ENCODE measurements at places on chromosomes 2 and 18. TPM values are rescaled to one million over a fixed set of nuclear protein-coding genes. Genes with fewer than 3 reads are reported as not detected.

The KCNG2 gene
- total RNA-seq, result not detected

The PPP1R1C gene
- not detected for total RNA-seq

The LIMS4 gene
- total RNA-seq, result not detected

The CASP10 gene
- total RNA-seq, result 18.3 TPM

The KIF5C gene
- 1.9 TPM for total RNA-seq

GRCh38 chr2:5021136-5021535 is 671.0 kb upstream of the SOX11 start:
- H3K4me1 ChIP-seq, result no peaks in the 10 kb centered on the region
- no peaks in the 10 kb centered on the region for H3K36me3 ChIP-seq
- no peak for DNase-seq
- no peak overlapping the region for H3K27ac ChIP-seq

DNA sequence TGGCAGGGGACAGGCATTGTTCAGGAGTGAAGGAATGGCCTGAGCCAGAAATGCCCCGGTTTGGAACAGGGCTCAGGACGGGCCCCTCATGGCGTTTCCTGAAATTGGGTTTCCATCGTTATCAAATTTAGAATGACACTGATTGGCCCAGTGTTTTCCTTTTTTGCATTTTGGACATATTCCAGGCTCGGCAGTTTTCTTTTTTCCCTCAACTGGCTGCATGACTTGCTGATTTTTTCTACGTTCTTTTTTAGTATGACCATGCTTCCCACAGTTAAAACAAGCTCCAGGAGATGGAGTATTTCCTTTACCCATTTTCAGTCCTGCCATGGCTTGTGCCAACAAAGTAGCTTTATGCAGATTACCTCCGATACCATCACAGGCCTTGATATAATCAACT is 20.4 kb upstream of the LYG2 start:
- no peak for DNase-seq
- no peaks in the 10 kb centered on the region for H3K36me3 ChIP-seq
- H3K27ac ChIP-seq, result no peak overlapping the region
- H3K4me1 ChIP-seq, result no peaks in the 10 kb centered on the region

- no peak overlapping the region for H3K4me3 ChIP-seq
- H3K4me1 ChIP-seq, result peaks cover 16% of the 10 kb centered on the region
- H3K27ac ChIP-seq, result peak overlapping the region; percentile 0
- peaks cover 2% of the 10 kb centered on the region for H3K36me3 ChIP-seq
These were observed 128.0 kb upstream of the CD302 start for GRCh38 chr2:159925975-159926374.

DNA sequence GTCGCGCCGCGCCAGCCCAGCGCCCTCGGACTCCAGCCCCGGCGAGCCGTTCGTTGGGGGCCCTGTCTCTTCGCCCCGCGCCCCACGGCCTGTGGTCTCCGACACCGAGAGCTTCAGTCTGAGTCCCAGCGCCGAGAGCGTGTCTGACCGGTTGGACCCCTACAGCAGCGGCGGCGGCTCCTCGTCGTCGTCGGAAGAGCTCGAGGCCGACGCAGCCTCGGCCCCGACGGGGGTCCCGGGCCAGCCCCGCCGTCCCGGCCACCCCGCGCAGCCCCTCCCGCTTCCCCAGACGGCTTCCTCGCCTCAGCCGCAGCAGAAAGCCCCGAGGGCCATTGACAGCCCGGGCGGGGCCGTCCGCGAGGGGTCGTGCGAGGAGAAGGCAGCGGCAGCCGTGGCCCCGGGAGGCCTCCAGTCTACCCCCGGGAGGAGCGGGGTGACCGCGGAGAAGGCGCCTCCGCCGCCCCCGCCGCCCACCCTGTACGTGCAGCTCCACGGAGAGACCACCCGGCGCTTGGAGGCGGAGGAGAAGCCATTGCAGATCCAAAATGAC is 1.4 kb downstream of the PHLPP1 start:
- peak overlapping the region; percentile 59 for H3K4me3 ChIP-seq
- H3K4me1 ChIP-seq, result peaks cover 13% of the 10 kb centered on the region
- peak; percentile 56 for DNase-seq
- H3K36me3 ChIP-seq, result no peaks in the 10 kb centered on the region
- peak overlapping the region; percentile 81 for H3K27ac ChIP-seq

DNA sequence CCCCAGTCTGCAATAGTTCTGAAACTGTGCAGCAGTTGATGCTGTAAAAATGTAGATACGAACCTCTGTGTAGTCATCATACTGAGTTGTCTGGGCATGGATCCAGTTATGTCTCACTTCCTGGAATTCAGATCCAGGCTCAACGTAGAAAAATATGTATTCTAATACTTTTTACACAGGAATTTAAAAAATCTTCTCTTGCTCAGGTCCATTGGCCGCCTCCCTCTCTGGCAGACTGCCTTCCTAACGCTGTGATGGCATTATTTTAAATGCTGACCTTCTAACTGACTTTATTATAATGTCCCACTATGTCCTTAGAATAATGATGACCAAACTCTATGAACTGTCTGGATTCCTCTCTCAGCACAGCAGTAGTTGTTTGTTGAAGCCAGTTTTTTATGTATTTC is 119.6 kb downstream of the FEZ2 start:
- DNase-seq, result no peak
- H3K27me3 ChIP-seq, result no peaks in the 10 kb centered on the region
- H3K4me3 ChIP-seq, result no peak overlapping the region
- H3K36me3 ChIP-seq, result peaks cover 12% of the 10 kb centered on the region
- peaks cover 24% of the 10 kb centered on the region for H3K4me1 ChIP-seq

DNA sequence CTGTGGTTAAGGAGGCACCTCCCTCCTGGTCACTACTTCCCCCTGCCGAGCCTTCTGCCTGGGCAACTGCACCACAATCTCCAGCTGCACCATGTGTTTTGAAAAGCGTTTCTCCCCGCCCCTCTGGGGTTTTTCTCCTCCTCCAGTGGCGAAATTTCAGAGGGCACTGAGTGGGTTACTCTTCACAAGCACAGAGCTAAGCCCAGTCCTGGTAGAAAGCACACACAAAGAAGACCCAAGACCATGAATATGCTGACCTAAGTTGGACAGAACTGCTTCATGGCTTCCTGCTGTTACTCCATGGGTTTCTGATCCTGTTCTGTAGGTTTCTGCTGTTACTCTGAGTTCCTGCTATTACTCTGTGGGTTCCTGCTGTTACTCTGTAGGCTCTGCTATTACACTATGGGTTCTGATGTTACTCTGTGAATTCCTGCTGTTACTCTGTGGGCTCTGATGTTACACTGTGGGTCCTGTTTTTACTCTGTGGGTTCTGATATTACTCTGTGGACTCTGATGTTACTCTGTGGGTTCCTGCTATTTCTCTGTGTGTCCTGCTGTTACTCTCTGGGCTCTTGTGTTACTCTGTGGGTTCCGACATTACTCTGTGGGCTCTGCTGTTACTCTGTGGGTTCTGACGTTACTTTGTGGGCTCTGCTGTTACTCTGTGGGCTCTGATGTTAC is 216.6 kb downstream of the RTP5 start:
- H3K4me1 ChIP-seq, result peaks cover 3% of the 10 kb centered on the region
- H3K36me3 ChIP-seq, result no peaks in the 10 kb centered on the region
- H3K27ac ChIP-seq, result no peak overlapping the region
- no peak for DNase-seq

DNA sequence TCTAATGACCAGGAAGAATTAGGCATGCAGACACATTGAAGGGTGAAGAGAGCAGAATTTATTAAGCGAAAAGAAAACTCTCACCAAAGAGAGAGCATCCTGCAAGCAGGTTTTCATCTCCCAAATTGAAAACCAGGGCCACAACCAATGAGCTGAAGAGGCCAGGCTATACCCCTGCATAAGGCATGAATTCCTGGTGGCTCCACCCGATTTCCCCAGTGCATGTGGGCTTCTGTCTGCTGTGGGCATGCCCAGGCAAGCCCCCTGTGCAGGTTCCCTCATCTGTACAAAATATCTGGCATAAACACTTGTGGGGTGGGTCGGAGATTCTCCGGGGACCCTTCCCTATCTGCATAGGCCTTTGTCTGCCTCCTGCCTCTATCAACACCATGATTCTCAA is 621.6 kb upstream of the LRRTM1 start:
- DNase-seq, result no peak
- H3K4me3 ChIP-seq, result no peak overlapping the region
- no peaks in the 10 kb centered on the region for H3K4me1 ChIP-seq
- no peak overlapping the region for H3K27ac ChIP-seq
- no peaks in the 10 kb centered on the region for H3K27me3 ChIP-seq

GRCh38 chr18:8163286-8163959 is 445.8 kb upstream of the RAB12 start:
- H3K36me3 ChIP-seq, result no peaks in the 10 kb centered on the region
- peaks cover 26% of the 10 kb centered on the region for H3K4me1 ChIP-seq
- peak overlapping the region; percentile 4 for H3K27ac ChIP-seq
- H3K4me3 ChIP-seq, result no peak overlapping the region

DNA sequence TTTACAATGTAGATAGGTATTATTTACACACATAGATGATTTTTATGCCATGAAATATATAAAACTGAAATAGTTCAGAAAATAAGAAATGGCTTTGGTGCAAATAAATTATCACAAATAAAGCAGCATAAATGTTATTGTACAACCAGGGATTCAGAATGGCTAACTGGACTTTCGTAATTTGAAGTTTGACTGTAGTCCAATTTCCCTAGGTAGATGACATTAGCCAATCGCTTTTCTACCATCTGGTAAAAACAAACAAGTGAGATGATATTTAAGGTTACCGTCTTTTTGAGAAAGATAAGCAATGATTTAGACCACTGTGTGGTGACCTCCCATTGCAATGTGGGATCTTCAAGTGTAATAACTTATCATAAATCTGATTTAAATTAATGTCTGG is 400.7 kb downstream of the LRRTM4 start:
- no peaks in the 10 kb centered on the region for H3K36me3 ChIP-seq
- no peaks in the 10 kb centered on the region for H3K4me1 ChIP-seq
- no peaks in the 10 kb centered on the region for H3K27me3 ChIP-seq
- H3K4me3 ChIP-seq, result no peak overlapping the region
- no peak overlapping the region for H3K27ac ChIP-seq
- no peak for DNase-seq

GRCh38 chr2:38178556-38179419 is 102.8 kb upstream of the CYP1B1 start:
- no peaks in the 10 kb centered on the region for H3K36me3 ChIP-seq
- DNase-seq, result no peak
- H3K27ac ChIP-seq, result peak overlapping the region; percentile 54
- H3K4me1 ChIP-seq, result peaks cover 22% of the 10 kb centered on the region
- H3K4me3 ChIP-seq, result no peak overlapping the region

GRCh38 chr2:11667866-11668637 is 1.9 kb downstream of the NTSR2 start:
- H3K36me3 ChIP-seq, result no peaks in the 10 kb centered on the region
- DNase-seq, result no peak
- H3K27ac ChIP-seq, result no peak overlapping the region

DNA sequence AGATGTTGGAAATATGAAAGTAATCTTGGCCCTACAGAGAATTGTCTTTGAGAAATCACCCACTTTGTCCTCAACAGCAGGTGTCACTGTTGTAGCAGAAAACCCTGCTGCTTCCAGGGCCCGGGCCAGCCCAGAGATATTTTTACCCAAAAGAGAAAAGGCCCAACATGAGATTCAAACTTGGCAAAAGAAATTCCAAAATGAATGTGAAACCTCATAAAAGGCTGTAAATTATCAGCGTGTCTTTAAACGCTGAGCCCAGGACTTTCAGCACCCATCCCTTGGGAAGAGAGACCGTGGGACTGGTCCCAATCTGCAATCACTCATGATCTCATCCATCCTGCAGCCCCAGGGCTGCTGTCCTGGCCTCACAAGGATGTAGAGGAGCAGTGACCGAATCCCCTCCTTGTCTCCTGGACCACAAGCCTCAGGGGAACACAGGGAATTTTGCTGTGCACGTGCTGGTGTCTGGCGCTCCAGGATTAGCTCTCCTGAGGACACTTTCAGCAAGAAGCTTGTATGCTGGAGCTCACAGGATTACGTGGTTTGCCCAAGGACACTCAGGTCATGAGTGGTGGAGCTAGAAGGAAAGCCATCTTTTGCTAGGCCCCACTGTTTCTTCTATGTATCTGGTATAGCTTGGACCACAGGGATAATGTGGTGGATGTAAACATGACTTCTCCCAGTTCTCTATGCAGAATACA is 202.1 kb downstream of the RNF144A start:
- no peaks in the 10 kb centered on the region for H3K27me3 ChIP-seq
- H3K36me3 ChIP-seq, result no peaks in the 10 kb centered on the region
- H3K4me3 ChIP-seq, result no peak overlapping the region
- H3K4me1 ChIP-seq, result no peaks in the 10 kb centered on the region
- no peak overlapping the region for H3K27ac ChIP-seq
- no peak for DNase-seq

GRCh38 chr2:12761104-12761503 is 44.4 kb downstream of the TRIB2 start:
- no peak overlapping the region for H3K4me3 ChIP-seq
- H3K36me3 ChIP-seq, result no peaks in the 10 kb centered on the region
- H3K27ac ChIP-seq, result no peak overlapping the region
- H3K4me1 ChIP-seq, result no peaks in the 10 kb centered on the region
- DNase-seq, result no peak

DNA sequence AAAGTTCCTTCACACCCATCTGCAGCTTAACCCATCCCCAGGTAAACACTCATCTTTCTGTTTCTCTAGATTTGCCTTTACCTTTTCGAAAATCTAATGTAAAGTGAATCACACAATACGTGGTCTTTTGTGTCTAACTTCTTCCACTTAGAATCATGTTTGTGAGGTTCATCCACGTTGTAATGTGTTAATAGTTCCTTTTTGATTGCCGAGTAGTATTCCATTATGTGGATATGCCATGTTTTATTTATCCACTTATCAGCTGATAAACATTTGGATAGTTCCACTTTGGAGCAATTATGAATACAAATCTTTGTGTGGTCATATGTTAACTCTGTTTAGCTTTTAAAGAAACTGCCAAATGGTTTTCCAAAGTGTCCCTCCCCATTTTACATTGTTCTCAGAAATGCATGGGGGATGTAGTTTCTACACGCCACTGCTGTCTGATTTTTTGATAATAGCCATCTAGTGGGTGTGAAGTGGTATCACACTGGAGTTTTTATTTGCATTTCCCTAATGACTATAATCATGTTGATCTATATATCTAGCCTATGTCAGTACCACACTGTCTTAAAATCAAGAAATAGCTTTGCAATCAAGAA is 22.3 kb downstream of the PECR start:
- H3K27ac ChIP-seq, result no peak overlapping the region
- no peaks in the 10 kb centered on the region for H3K36me3 ChIP-seq
- H3K4me1 ChIP-seq, result peaks cover 32% of the 10 kb centered on the region
- H3K4me3 ChIP-seq, result no peak overlapping the region

GRCh38 chr2:134792186-134792585 is 46.2 kb upstream of the ACMSD start:
- H3K36me3 ChIP-seq, result no peaks in the 10 kb centered on the region
- H3K4me1 ChIP-seq, result no peaks in the 10 kb centered on the region
- H3K4me3 ChIP-seq, result no peak overlapping the region
- no peaks in the 10 kb centered on the region for H3K27me3 ChIP-seq

- no peaks in the 10 kb centered on the region for H3K27me3 ChIP-seq
- H3K27ac ChIP-seq, result no peak overlapping the region
- H3K4me1 ChIP-seq, result no peaks in the 10 kb centered on the region
- no peaks in the 10 kb centered on the region for H3K36me3 ChIP-seq
- DNase-seq, result no peak
These were observed 328.8 kb downstream of the ARL6IP6 start for GRCh38 chr2:153047220-153047619.

GRCh38 chr18:49515516-49515915 is 28.5 kb upstream of the C18orf32 start:
- no peak for DNase-seq
- no peaks in the 10 kb centered on the region for H3K4me1 ChIP-seq
- H3K27me3 ChIP-seq, result no peaks in the 10 kb centered on the region
- H3K36me3 ChIP-seq, result no peaks in the 10 kb centered on the region
- no peak overlapping the region for H3K27ac ChIP-seq

- no peak for DNase-seq
- no peaks in the 10 kb centered on the region for H3K36me3 ChIP-seq
- no peaks in the 10 kb centered on the region for H3K27me3 ChIP-seq
These were observed 64.7 kb upstream of the KLF7 start for GRCh38 chr2:207230261-207231105.
